ENCODE measurements at places on chromosomes 3 and 15. TPM values are rescaled to one million over a fixed set of nuclear protein-coding genes. Genes with fewer than 3 reads are reported as not detected.
A peak's percentile ranks its signal among the peaks of the same experiment; 100 is the strongest.

DNA sequence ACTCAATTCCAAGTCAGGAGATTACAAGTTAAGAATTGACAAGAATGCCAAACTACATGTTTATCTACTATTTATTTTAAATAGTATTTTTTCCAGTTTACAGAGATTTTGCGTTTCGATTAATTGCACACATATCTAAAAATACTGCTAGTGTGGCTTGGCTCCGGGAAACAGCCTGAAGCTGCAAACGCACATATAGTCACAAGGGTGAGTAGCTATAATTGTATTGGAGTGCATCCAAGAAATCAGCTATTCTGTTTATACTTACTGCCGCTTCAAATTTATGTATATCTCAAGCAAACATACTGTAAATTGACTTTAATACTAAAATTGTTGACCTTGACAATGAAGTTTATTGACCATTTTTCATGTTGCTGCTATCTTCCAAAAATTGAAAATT lies 77.0 kb upstream of the PLSCR5 start:
- no peak overlapping the region for H3K4me3 ChIP-seq
- H3K36me3 ChIP-seq = no peaks in the 10 kb centered on the region
- H3K27ac ChIP-seq = no peak overlapping the region
- no peaks in the 10 kb centered on the region for H3K4me1 ChIP-seq
- no peak for DNase-seq
- H3K27me3 ChIP-seq = no peaks in the 10 kb centered on the region

- DNase-seq = no peak
- H3K4me3 ChIP-seq = no peak overlapping the region
- H3K27ac ChIP-seq = no peak overlapping the region
- no peaks in the 10 kb centered on the region for H3K4me1 ChIP-seq
- H3K36me3 ChIP-seq = no peaks in the 10 kb centered on the region
- H3K27me3 ChIP-seq = peaks cover 5% of the 10 kb centered on the region
Observed at GRCh38 chr3:5030152-5030551, 50.9 kb downstream of the BHLHE40 start.

DNA sequence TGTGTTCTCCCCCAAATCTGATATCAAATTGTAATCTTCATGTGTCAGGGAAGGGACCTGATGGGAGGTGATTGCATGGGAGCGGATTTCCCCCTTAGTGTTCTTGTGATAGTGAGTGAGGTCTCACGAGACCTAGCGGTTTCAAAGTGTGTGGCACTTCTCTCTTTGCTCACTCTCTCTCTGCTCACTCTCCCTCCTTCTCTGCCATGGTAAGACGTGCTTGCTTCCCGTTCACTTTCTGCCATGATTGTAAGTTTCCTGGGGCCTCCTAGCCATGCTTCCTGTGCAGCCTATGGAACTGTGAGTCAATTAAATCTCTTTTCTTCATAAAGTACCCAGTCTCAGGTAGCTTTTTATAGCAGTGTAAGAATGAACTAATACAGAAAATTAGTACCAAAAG lies 30.6 kb upstream of the OR5H6 start:
- DNase-seq = no peak
- H3K27ac ChIP-seq = no peak overlapping the region
- H3K36me3 ChIP-seq = no peaks in the 10 kb centered on the region
- H3K27me3 ChIP-seq = no peaks in the 10 kb centered on the region

- no peaks in the 10 kb centered on the region for H3K27me3 ChIP-seq
- DNase-seq = peak; percentile 75
- peaks cover 10% of the 10 kb centered on the region for H3K4me1 ChIP-seq
- no peak overlapping the region for H3K4me3 ChIP-seq
- H3K36me3 ChIP-seq = no peaks in the 10 kb centered on the region
Observed at GRCh38 chr15:80856809-80857377, 77.7 kb downstream of the CEMIP start.

Gene CCRL2
- total RNA-seq = not detected

Gene LRRC34
- total RNA-seq = 54.8 TPM

Gene SI
- total RNA-seq = not detected

Gene RPL4
- 7,728 TPM for total RNA-seq

Gene SOX14
- not detected for total RNA-seq

Measured in neural progenitor cell (in vitro differentiated cells).